ENCODE measurements at places on chromosomes 6 and 20. TPM values are rescaled to one million over a fixed set of nuclear protein-coding genes. Genes with fewer than 3 reads are reported as not detected.

GRCh38 chr6:157225575-157225995 lies 97.7 kb downstream of the TMEM242 start:
- DNase-seq: no peak

- DNase-seq: no peak
Observed at GRCh38 chr6:106124015-106124414, 37.9 kb downstream of the PRDM1 start.

DNA sequence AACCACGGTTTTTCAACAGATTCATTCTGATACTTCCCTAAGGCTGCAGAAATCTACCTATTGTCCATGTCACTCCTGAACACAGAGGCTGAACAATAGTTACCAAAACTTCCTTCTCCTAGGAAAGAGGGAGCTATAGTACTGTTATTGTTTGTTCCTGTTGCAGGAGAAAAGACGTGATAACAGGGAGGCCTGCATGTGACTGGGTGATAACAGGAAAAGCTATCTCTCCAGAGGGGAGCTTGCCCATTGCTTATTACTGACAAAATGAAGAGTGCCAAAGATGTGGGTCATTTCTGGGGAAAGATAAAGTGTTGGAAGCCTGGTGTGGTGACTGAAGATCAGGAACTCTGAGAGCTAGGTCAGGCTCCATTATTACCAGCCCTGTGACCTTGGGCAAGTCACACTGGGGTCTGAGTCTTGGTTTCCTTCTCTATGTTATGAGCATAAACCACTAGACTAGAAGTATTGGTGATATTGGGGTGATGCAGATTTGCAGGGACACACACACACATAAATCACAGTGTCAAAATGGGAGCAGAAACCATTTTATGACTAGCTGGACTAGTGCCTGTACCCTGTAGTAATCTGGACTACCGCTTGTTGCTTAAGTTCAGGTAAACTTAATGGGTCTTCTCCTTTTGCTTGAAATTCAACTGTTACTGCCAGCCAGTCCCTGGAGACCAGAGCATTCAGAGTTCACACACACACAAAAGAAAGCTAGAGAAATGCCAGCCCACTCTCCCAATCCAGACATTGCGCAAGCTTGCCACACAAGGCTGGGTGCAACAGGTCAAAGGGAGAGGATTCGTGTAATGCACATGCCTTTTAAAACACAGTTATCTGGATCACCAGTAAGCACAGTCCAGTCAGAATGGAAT lies 136.0 kb upstream of the CNR1 start:
- DNase-seq: no peak

- DNase-seq: no peak
Observed at GRCh38 chr6:132814716-132815570, 574 bp downstream of the RPS12 start.

DNA sequence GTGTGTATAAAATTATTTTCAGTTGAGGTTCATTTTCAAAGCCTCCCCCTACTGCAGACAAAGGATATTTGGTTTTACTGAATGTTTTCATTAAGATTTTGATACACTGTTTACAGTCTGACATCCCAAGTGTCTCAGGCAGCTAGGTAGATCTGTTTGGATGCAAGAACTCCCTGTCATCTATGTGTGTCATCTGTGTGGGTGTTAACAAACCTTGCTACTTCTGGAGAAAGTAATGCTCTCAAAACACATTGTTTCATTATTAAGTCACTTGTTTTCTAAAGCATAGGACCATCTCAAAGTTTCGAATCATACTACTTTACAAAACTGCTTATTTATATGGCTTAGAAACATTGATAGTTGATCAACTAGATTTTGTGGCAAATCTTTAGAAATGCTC lies 114.5 kb upstream of the TMEM170B start:
- DNase-seq: no peak

GRCh38 chr6:130964289-130964688 lies 98.8 kb downstream of the EPB41L2 start:
- no peak for DNase-seq

GRCh38 chr6:71079677-71080076 lies 122.8 kb upstream of the B3GAT2 start:
- no peak for DNase-seq

- no peak for DNase-seq
Observed at GRCh38 chr6:3631877-3632276, 119.6 kb downstream of the PXDC1 start.

The C6orf58 gene
- polyA plus RNA-seq: 0.38 TPM

The PTCRA gene
- not detected for polyA plus RNA-seq

The ALDH5A1 gene
- polyA plus RNA-seq: 28.0 TPM

The SYCP2 gene
- 8.7 TPM for polyA plus RNA-seq

The ENPP4 gene
- 20.4 TPM for polyA plus RNA-seq

The AURKA gene
- polyA plus RNA-seq: 16.5 TPM

The SH3BGRL2 gene
- 16.0 TPM for polyA plus RNA-seq

The BPIFA1 gene
- polyA plus RNA-seq: not detected

The CEP162 gene
- polyA plus RNA-seq: 20.1 TPM

Measured in left renal pelvis (tissue), 4 donors.